ENCODE measurements at places on chromosomes 12 and 14.

GRCh38 chr12:15545334-15545733, 223.0 kb downstream of the PTPRO start:
- no peak for DNase-seq

GRCh38 chr14:68568907-68569897, 223.7 kb downstream of the ZFP36L1 start:
- DNase-seq = no peak

GRCh38 chr14:61041704-61042103, 60.7 kb downstream of the SLC38A6 start:
- no peak for DNase-seq

- DNase-seq = no peak
Measured at GRCh38 chr14:101380940-101381339, 180.4 kb upstream of the DIO3 start.

- no peak for DNase-seq
Measured at GRCh38 chr12:50635364-50635763, 128.5 kb upstream of the ATF1 start.

- DNase-seq = no peak
Measured at GRCh38 chr14:55846826-55847446, 266.9 kb downstream of the KTN1 start.

- DNase-seq = no peak
Measured at GRCh38 chr14:87935081-87935828, 57.7 kb downstream of the GALC start.

DNA sequence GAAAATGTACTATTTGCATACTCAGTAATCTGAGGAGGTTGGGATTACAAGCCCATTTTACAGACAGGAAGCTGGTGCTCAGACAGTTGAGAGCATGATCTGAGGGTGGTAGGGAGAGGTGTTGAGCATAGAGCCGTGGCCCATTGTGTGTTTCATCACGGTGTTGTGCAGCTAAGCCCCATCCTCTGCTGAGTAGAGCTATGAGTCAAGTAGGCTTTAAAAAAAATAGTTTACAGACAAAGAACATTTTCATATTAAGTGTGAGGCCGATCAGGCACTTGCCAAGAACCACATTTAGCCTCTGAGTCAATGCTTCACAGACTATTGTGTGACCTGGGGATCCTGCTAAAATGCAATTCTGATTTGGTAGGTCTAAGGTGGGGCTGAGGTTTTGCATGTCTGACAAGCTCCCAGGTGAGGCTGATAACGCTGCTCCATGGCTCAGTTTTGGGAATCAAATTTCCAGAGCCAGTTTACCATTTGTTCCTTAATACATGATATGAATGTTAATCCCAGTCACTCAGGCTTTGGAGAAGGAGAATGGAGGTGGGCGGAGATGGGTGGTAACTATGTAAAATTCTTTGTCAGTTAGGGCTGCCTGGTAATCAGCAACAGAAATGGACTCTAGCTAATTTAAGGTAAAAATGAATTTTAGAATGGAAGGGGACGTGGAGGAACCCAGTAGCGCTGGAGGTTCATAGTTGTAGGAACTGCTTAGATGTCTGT, 22.2 kb downstream of the ZNF664 start:
- no peak for DNase-seq

- DNase-seq = no peak
Measured at GRCh38 chr14:40053416-40053815, 621.2 kb upstream of the FBXO33 start.

- DNase-seq = no peak
Measured at GRCh38 chr12:5503774-5504173, 71.9 kb downstream of the NTF3 start.

DNA sequence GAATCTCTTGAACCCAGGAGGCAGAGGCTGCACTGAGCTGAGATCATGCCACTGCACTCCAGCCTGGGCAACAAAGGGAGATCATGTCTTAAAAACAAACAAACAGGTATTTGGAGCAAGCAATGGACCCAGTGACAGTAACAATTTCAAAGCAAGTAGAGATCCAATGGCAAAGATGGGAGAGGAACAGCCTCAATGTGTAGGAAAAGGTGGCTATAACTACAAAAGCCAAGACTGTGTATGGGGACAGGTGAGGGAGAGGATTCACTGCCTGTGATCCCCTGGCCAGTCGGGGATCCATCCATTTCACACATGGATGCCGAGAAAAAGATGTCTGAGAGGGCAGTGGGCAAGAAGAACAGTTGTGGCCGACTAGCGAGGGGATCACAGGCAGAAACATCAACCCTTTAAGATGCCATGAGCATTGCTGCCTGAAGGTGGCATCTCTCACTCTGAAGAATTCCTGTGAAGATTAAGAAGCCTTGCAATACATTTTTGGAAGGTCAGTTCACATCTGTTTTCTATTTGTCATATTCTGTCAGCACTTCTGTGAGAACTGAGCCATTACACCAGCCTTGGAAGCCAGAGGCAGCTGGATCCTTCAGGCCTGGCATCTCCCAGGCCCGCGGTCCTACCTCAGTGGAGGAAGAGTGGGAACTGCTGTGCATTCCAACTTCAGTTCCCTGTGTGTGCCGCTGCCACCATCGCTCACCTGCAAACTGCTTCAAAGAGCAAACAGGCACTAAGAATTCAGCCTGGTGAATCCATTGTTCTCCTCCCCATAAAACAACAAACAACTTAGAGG, 54.5 kb upstream of the FRS2 start:
- no peak for DNase-seq

- DNase-seq = no peak
Measured at GRCh38 chr12:66242311-66242710, 53.3 kb downstream of the IRAK3 start.

DNA sequence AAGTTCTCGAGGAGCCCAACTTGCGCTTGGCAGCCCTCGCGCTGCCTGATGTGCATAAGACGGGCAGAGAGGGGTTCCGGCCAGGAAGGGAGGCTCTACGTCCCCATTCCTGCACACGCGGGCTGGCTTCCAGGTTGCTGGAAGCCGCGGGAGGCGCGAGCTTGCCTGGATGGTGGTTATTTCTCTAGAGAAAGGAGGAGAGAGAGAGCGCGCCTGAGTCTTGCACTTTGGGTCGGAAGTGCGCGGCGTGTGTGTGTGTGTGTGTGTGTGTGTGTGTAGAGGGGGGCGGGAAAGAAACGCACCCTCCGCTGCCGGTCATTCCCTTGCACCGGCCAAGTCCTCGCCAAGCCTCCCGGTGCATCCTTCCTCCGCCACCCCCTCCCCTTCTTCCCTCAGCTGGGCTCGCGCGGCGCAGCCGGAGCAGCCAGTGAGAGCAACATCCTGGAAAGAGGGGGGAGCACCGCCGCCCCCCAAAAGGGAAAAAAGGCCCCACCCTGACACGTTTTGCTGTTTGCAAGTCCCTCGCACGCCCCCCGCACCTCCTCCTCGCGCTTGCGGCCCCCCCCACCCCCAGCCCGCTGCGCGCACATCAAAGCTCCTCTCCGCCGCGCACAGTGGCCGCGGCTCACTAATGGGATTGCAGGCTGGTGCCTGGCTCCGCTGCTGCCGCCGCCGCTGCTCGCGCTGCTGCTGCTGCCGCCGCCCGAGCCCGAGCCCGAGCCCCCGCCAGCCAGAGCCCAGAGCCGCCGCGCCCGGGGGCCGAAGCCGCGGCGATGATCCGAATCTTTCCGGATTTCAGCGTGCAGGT, 4.4 kb upstream of the NPAS3 start:
- no peak for DNase-seq

GRCh38 chr14:75339059-75339458, 60.4 kb downstream of the FOS start:
- no peak for DNase-seq

DNA sequence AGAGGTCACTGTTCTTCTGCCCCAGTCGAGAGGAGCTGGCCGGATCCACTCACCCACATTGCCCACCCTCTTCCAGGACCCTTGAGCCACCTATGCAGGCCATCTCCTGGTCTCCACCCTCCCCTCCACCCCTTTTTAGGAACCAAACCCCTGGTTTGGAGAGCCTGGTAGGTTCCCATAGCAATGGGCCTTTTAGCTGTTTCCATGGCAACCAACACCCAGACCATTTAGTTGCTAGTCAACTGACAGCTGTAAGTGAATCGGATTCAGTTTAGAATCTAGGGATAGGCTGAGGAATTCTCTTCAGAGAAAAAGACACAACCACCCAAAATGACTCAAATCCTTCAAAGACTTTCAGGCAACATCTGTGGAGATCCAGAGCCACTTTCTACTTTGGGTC, 16.5 kb downstream of the NPC2 start:
- DNase-seq = no peak

All from stimulated activated CD8-positive, alpha-beta memory T cell treated with anti-CD3 and anti-CD28 coated beads, Interleukin-4, amount 100 ng/mL, for 4 hours (primary cell).